ENCODE measurements at places on chromosomes 2 and 18.
A peak's percentile ranks its signal among the peaks of the same experiment; 100 is the strongest.

- no peak for DNase-seq
Observed at GRCh38 chr2:40243581-40244187, 208.2 kb downstream of the SLC8A1 start.

DNA sequence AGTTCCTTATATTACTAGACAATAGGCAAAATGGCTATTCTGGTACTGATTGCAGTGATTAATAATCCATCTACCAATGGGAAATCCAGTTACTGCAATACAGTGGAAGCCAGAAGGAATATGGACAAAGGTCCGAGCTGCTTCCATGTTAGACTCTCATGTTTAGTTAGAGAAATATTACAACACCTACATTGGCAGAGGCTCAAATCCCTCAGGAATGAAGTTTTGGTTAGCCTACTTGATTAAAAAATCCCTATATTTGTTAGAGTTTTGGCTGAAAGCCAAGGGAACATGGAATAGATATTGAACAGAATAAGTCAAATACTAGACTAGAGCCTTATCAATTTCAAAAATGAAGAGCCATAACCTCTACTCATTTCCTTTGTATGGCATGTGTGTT, 48.5 kb downstream of the ARL6IP6 start:
- DNase-seq: no peak

DNA sequence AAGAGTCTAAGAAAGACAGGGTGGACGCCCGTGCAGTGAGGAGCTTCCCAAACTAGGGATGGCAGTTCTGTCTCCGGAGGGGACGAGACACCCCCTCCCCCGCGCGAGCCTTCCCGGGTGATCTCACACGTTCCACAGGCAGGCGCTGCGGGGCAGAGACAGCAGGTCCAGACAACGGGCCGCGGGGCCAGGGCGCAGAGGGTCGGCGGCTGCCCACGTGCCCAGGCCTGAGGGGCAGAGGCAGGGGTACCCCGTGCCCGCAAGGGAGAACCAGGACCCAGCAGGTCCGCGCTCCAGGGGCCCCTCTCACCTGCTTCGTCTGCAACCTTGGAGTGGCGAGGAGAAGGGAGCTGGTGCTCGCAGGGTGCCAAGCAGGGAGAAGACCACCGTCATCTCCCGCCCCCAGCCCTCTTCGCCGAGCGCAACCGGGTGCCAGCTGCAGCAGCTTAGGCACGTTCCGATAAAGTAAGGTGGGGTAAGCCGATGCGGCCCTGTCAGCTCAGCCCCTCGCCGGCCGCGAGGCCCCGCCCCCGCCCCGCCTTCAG, at the start of gene GPR155:
Gene GPR155, minus strand, starts transcription at position 467 of the 545 bp plus-strand sequence. CDS start 5,073 bp downstream, outside the sequence.
- peak; percentile 64 for DNase-seq

- no peak for DNase-seq
Observed at GRCh38 chr18:10814336-10814735, 288.5 kb downstream of the NAPG start.

DNA sequence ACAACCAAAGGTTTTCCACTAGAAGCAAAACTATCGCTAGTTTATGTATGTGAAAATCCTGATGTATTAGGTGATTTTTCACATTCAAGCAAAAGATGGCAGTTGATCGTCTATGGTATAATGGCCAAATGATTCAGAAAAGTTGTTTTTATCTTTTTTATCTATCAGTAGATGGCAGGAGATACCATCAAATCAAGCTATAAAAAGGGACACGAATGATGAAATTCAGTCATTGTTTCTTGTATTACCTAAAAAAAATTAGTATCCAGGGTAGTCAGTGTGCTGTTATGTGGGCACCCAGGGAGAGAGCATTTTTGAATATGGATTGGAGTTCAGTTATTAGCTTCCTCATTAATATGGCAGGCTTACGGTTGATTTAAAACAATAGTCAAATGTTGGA, 22.9 kb upstream of the CAVIN2 start:
- no peak for DNase-seq

Data from midbrain (tissue), 1 donor.